ENCODE measurements at places on chromosomes 6 and 20.

GRCh38 chr6:81781624-81782023 lies 29.1 kb upstream of the TENT5A start:
- DNase-seq: no peak

GRCh38 chr6:167146135-167146534 lies 11.6 kb downstream of the GPR31 start:
- DNase-seq: no peak

GRCh38 chr6:82268301-82268846 lies 20.8 kb upstream of the IBTK start:
- DNase-seq: no peak

- no peak for DNase-seq
Measured at GRCh38 chr20:51661609-51662178, 106.5 kb downstream of the ATP9A start.

DNA sequence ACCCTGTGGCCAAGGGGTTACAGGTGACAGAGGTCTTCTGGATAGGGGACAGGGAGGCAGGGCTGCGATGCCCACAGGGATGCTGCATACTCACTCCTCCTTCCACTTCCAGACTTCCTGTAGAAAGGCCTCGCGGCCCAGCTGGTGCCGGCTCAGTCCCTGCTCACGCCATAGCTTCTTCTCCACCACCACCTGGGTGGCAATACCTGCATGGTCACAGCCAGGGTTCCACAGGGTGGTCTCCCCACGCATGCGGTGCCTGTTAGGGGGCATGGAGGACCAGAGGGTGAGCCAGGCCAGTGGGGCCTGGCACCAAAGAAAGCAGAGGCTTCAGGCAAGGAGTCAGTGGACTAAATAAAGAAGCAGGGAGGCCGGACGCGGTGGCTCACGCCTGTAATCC lies 8.3 kb upstream of the VWA7 start:
- no peak for DNase-seq

- no peak for DNase-seq
Measured at GRCh38 chr20:64149809-64150560, 14.3 kb upstream of the MYT1 start.
